ENCODE measurements at places on chromosomes 4 and X.

GRCh38 chr4:132001542-132001941 is 1147.6 kb upstream of the PCDH10 start:
- no peak for DNase-seq

DNA sequence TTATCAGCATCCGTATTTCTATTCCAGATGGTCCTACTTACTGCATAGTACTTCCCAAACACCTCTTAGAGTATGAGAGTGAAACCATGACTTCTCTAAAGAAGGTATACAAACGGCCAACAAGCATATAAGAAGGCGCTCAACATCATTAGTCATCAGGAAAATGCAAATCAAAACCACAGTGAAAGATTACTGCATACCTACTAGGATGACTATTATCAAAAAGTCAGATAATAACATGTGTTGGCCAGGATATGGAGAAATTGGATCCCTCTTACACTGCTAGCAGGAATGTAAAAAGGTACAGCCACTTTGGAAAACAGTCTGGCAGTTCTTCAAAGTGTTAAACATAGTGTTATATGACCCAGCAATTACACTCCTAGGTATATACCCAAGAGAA is 215.3 kb upstream of the CXorf66 start:
- DNase-seq, result no peak

GRCh38 chrX:154135458-154136229 is 8.4 kb upstream of the OPN1LW start:
- DNase-seq, result peak; percentile 26

GRCh38 chr4:152014280-152014679 is 253.5 kb upstream of the GATB start:
- peak; percentile 60 for DNase-seq

DNA sequence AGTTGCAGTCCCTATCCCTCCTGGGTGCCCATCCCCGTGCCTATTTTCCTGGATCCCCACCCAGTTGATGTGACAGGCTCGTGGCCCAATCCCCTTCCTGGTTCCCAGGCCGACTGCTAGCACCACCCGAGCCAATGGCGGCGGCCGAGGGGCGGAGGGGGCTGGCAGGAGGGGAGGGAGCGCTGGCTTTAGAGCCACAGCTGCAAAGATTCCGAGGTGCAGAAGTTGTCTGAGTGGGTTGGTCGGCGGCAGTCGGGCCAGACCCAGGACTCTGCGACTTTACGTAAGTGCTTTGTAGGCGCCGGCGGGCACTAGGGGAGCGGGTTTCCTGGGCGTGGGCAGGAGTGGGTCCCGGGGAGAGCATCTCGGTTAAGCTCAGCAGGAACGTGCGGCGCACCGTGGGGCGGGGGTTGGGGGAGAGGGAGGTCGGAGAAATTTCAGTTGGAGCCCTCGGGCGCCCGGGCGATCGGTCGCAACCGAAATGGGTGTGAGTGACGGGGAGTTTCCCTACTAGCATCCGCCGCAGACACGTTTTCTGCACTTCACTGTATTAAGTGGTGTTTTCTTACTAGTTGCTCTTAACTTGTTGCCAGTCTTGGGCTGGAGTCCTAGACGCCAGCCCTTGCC is at the start of gene PLS3:
TSS of gene PLS3 (plus strand) at position 197 of the 627 bp plus-strand sequence. CDS start 49,077 bp downstream, outside the sequence.
- DNase-seq, result no peak

DNA sequence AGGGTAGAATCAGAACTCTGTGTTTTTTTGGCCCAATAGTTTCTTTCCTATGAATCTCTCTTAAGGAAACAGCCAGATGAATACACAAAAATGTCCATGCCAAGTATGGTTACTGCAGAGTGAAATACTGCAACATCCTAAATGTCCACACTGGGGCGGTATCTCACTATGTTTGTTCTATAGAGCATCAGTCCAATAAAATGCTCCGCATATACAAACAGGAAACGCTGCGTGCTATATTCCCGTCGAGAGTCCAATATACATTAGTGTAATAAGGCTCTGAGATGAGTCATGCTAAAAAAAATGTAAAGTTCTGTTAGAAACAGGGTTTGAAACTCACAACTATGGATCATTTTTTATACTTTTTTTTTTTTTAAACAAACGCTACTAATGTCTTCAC is 72.9 kb upstream of the ENOX2 start:
- peak; percentile 12 for DNase-seq

- no peak for DNase-seq
Measured at GRCh38 chr4:114694770-114695169, 96.2 kb downstream of the UGT8 start.

GRCh38 chr4:90126805-90127204 is 389 bp upstream of the CCSER1 start:
- DNase-seq, result no peak

DNA sequence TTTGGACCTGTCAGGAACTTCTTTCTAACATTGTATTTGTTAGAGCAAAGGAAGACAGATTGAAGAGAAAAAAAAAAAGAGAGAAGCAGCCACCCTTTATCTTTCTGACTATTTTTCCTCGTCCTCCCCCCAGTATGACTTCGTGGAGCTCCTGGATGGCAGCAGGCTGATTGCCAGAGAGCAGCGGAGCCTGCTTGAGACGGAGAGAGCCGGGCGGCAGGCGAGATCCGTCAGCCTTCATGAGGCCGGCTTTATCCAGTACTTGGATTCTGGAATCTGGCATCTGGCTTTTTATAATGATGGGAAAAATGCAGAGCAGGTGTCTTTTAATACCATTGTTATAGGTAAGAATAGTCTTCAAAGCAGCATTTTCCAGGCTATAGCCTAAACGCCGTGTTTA is 237.7 kb downstream of the DCTD start:
- no peak for DNase-seq

DNA sequence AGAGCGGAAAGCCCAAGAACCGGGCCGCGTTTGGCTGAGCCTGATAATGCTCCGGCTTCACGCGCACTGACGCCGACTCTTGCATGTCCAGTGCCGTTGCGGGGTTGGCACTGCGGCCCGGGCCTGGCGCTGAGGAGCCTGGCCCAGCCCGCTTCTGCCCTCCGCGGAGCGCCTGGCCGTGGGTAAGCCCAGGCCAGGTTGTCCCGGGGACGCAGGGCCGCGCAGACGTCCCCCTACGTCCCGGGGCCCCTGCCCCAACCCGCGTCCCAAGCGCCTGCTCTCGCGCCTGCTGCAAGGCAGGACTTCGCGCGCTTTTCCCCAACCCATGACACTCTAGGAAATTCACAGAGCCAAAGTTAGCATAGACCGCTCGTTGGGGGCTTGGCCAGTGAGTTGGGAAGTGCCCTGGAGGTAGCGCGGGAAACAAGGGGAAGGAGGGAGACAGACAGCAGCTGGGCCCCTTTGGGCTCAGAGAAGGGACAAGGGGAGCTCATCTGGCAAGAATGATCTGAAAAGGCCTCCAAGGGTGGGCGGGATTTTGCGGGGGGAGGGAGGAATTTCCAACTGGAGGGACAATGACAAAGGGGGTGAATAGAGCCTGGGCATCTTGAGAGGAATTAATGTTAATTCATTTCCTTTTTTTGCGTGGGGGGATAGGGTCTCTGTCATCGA is 665 bp upstream of the LRPAP1 start:
- no peak for DNase-seq

DNA sequence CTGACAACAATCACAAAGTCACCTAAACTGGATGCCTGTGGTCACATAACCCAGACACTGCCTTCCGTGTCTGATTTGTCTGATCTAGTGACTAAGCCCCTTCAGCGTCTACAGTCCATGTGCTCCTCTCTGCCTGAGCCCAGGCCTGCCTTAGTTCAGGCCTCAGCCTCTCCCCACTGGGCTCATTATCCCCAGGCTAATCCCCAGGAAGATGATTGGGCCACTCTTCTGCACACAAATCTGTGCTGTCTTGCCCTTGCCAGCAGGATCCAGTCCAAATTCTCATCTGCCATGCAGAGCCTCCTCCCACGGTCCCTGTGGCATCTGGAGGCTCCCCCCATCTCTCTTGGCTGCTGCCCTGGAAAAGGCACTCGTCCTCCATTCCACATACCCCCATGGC is 96.5 kb downstream of the SLC2A9 start:
- no peak for DNase-seq

DNA sequence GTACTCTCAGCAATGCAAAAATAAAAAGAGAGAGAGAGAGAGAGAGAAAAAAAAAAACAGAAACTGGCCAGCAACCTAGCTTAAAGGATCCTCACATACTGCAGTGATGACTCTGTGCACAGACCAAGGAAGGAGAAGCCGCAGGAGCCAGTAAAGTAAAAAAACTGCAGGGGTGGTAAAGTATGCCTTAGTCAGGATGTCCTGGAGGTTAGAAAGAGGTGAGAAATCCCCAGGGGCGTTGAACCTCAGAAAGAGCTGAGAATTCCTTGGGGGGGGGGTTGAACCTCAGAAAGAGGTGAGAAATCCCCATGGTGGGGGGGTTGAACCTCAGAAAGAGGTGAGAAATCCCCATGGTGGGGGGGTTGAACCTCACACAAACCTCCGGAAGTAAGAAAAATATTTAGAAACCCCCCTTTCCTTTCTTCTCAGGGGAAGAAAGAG is 48.0 kb downstream of the MAGEA9 start:
- peak; percentile 20 for DNase-seq

- no peak for DNase-seq
Measured at GRCh38 chr4:145822181-145822580, 116.4 kb downstream of the ZNF827 start.

DNA sequence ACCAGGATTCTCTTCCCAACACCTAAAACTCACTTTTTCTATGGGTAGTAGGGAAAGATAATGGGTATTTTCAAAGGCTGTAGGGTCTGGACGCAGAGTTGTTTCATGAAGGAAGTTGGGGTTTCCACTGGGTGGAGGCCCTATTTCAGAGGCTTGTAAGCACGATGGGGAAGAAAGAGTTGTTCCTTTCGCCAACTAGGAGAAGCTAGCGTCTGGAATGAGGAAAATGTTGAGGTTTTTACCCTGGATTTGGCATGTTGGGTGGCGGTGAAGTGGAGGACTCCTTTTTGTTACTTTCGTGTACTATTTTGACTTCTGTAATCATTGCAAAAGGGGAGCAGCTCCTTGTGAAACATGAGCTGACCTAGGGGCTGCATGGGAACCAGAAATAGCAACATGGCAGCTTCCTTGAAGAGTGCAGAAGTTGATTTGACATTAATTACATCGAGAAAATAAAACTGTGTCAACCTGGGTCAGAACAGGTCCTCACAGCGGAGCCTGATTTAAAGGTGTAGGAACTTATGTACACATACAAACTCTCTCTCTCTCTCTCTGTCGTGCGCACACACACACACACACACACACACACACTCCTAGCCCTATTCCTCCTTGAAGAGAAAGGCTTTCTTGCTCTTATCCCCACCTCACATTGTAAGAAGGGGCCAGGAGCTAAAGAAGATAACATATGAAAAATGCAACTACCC is 19.1 kb downstream of the VSIG4 start:
- DNase-seq, result no peak
